ENCODE measurements at places on chromosomes 6 and 20.

GRCh38 chr6:112879920-112880413, 532.8 kb downstream of the RFPL4B start:
- no peaks in the 10 kb centered on the region for H3K36me3 ChIP-seq
- no peaks in the 10 kb centered on the region for H3K27me3 ChIP-seq
- H3K4me3 ChIP-seq: no peak overlapping the region
- no peaks in the 10 kb centered on the region for H3K4me1 ChIP-seq
- no peak overlapping the region for H3K27ac ChIP-seq

DNA sequence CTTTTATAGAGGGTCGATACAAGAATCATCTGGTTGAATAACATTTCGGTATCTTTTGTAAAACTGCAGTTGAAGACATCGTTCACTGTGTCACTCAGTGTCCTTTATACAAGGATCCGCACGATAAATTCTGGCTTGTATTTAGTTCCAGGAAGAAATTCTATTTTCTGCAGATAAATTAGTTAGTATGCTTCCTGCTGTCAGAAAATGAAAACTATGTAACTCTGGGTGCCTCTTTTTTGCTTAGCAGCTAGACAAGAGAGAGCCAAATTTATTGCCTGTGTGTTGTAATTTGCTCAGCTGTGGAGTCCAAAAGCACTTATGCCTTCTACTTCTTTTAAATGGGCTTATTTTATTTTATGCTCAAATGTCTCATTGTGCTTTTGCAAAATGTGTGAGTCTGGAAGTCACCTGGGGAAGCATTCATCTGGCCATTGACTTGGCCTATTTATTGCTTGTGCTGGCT, 56.5 kb upstream of the KCNK16 start:
- no peaks in the 10 kb centered on the region for H3K4me1 ChIP-seq
- no peak for DNase-seq
- no peaks in the 10 kb centered on the region for H3K27me3 ChIP-seq

- DNase-seq: no peak
- H3K4me1 ChIP-seq: no peaks in the 10 kb centered on the region
- H3K4me3 ChIP-seq: no peak overlapping the region
- no peaks in the 10 kb centered on the region for H3K36me3 ChIP-seq
- no peak overlapping the region for H3K27ac ChIP-seq
These were observed 569.8 kb downstream of the QKI start for GRCh38 chr6:163984124-163984936.

GRCh38 chr6:87674290-87674689, 27.7 kb downstream of the AKIRIN2 start:
- peaks cover 17% of the 10 kb centered on the region for H3K4me1 ChIP-seq
- H3K4me3 ChIP-seq: no peak overlapping the region
- H3K27ac ChIP-seq: no peak overlapping the region
- H3K27me3 ChIP-seq: no peaks in the 10 kb centered on the region

- no peaks in the 10 kb centered on the region for H3K36me3 ChIP-seq
- peaks cover 7% of the 10 kb centered on the region for H3K27me3 ChIP-seq
- no peak overlapping the region for H3K4me3 ChIP-seq
- H3K27ac ChIP-seq: no peak overlapping the region
- no peak for DNase-seq
These were observed 56.1 kb downstream of the GNAS-AS1 start for GRCh38 chr20:58794510-58795180.

DNA sequence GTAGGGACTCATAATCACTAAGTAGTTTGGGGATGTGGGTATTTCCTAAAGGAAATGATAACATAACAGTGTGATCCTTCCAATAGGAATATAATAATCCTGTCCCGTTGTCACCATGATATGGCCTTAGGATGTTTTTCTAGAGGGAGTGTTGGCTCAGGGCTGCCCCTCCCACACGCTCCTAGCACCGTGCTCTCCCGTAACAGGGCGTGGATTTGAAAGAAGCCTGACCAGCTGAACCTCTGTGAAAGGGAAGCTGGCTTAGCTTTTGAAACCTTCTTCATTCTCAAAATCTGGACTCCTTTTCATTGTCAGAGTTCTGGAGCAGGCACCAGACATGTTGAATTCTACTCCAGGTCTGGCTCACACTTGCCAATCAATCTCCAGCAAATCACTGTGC, 103.4 kb upstream of the SASH1 start:
- H3K4me3 ChIP-seq: no peak overlapping the region
- H3K4me1 ChIP-seq: no peaks in the 10 kb centered on the region
- H3K27ac ChIP-seq: no peak overlapping the region
- H3K27me3 ChIP-seq: no peaks in the 10 kb centered on the region

DNA sequence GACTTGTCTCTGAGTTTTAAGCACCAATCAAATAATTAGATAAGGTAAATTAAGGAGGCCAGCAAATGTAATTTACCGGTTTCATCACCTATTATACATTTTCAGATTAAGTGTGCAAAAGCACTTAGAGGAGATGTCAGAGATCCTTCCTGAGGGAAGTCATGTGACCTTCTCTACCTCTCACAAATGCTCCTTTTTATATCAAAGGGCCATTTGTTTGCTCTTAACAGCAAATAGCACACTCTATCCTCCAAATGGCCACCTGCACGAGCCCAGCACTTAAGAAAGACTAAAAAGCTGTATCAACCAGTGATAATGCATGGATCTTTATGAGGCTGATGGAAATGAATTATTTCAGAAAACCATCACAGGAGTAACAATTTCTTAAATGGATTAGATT, 149.4 kb downstream of the ELOVL4 start:
- no peaks in the 10 kb centered on the region for H3K27me3 ChIP-seq
- DNase-seq: no peak
- H3K4me3 ChIP-seq: no peak overlapping the region
- no peaks in the 10 kb centered on the region for H3K4me1 ChIP-seq
- H3K27ac ChIP-seq: no peak overlapping the region

DNA sequence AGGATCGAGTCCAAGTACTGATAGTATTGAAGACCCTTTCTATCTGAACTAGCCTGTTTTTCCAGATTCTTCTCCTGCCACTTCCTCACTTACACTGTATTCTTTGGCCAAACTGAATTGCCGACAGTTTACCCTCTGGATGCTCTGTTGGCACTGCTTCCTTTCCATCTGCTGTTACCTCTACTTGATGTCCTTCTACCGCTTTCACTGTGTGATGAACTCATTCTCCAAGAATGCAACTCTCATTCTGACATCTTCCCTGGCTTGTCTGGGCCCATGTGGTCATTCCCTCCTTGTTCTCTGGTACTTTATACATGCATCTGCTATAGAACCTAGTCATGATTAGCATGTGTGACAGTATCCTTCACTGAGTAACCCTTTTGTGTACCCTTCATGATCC, 16.3 kb downstream of the RPRD1B start:
- no peaks in the 10 kb centered on the region for H3K36me3 ChIP-seq
- DNase-seq: no peak
- no peaks in the 10 kb centered on the region for H3K27me3 ChIP-seq
- H3K4me3 ChIP-seq: no peak overlapping the region

DNA sequence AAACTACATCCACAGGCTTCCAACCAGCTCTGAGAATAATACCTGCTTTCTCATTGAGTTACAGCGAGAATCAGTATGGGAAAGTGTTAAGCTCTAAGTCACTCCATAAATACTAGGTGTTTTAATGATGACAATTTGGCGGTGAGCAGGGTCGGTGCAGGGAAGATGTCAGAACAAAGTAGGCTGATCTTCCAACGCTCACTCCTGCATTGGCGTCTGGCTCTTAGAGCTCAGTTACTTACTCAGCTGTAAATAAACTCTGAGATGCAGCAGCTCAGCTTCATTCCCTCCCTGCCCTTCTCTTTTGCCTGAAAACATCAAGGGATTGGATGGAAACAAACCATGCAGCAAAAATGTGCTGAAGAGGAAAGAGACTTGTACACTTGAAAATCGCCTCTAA, 102.5 kb upstream of the SPACA1 start:
- H3K27me3 ChIP-seq: no peaks in the 10 kb centered on the region
- H3K27ac ChIP-seq: no peak overlapping the region
- no peaks in the 10 kb centered on the region for H3K4me1 ChIP-seq
- H3K4me3 ChIP-seq: no peak overlapping the region
- H3K36me3 ChIP-seq: no peaks in the 10 kb centered on the region

Data from liver (tissue), 10 donors.